NCI-H524 (cell line): ENCODE measurements at places on chromosomes 3 and 15.
A peak's percentile ranks its signal among the peaks of the same experiment; 100 is the strongest.

DNA sequence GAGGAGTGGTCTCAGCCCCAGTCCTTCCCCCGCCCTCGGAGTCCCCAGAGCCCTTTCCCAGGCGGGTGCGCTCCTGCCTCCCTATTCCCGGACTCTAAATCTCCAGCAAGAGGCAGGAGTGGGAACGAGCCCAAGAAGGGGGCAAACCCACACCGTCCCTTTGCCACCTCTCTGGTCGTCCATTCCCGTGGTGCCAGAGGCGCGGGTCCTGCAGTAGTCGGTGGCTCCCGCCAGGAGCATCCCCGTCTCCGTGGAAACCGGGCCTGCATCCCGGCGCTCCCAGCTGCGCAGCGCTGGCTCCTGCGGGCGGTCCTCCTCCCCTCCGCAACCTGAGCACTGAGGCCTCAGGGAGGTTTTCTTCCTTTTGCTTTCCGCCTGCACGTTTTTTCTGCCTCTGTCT is 44.8 kb downstream of the LHFPL4 start:
- DNase-seq, result no peak

DNA sequence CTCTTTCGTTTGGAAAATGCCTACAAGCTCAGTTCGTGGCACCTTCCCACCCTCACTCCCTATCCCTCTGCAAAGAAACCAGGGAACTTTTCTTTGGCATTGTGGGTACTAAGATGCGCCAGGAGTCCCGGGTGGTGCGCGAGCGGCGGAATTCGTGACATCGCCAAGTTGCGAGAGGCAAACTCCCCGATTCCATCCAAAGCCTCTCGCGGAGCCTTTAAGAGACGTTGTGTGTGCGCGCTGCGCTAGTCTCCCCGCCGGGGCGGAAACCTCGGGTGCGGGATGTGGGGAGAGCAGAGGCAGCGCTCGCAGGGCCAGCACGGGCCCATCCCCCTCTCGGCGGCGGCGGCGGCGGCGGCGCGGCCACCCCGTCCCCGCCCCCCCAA is 443 bp upstream of the NR2F2 start:
- DNase-seq, result peak; percentile 58

DNA sequence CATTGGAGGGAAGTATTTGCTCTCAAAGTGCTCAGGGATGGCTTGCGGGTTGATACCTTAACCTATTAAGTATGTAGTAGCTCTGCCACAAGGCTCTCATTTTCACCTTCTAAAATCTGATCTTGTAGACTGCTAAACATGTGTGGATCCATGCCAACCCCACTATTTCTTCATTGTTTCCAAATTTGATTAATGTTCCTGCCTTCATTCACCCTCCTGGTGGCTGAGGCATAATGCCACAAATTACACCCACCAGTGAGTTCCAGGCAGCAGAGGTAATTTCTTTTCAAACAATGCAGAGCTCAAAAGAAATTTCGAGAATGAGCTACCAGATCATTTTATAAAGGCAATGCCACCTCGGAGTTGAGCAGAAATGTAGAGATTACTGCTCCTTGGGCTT is 71.0 kb downstream of the EDEM1 start:
- DNase-seq, result no peak

DNA sequence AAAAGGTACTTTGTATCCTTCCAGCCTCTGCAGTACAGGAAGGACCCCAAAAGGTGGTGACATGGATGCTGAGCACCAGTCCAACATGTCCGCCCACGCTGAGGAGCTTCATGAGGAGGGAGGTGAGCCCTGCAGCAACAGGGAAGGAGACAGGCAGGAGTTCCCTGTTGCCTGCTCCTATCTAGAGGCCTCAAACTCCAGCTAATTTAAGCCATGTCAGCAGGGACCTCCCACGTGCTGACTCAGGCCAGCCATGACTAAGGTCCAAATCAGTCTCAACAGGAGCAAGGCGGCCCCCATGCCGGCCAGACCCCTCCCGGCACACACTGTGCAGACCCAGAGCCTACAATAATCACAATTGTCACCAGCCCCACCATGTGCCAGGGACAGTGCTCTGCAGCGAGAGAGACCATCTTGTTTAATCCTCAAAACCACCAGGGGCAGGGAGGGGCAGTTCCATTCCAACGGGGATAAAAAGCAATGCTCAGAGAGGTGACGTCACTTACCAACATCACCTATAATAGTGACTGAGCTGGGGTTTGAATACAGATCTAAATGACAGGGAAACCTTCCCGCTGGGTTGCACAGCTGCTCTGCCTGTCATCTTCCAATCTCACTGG is 54.5 kb upstream of the GATA2 start:
- DNase-seq, result no peak

- DNase-seq, result no peak
Observed at GRCh38 chr3:132421832-132422231, 4.5 kb downstream of the DNAJC13 start.

DNA sequence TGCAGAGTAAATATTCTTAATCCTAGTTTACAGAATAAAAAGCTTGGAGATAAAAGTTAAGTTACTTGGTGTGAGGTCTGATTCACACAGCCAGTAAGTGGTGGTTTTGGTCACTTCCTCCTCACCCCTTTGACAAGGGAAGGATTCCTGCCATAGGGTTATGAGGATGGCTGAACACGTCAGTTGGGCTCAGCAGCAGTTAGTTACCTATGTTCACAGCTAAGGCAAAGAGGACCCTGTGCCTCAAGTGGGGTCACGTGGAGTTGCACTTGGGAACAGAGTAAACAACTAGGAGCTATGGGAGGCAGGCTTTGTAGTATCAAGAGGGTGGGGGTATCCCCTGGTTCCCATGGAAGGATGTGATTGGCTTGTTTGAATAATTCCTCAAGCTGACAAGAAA is 232.2 kb downstream of the UBE2E2 start:
- no peak for DNase-seq

DNA sequence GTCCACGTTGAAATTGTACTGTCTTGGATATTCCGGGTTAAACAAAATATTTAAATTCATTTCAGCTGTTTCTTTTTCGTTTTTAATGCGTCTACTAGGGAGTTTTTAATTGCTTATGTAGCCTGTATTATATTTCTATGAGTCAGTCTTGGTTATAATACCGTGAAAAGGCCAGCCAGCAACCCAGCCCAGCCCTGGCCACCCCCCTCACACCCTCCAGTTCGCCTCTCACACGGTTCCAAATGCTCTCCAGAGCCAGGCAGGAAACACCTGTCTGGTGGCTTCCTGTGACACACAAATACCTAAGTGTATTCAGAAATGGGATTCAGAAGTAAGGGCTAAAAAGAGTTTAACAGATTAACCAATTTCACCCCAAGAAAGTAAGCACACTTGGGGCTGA is 4.4 kb downstream of the SH3BP5 start:
- no peak for DNase-seq

DNA sequence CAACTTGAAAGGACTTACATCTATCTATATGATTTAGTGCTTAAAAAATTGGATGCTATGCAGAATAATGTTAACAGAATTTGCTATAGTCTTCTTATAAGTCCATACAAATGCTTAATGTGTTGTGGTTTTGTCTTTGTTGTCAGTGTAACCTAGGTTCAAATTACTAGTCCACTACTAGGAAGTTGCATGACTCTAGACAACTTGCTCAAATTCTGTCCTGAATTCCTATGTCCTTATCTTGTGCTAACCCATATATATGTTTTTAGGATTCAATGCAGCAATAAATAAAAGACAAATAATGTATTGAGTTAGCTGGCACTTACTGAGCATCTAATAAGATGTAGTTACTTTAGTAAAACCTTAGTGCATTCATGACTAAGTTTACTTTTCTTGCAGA is 276.5 kb upstream of the KCNMB2 start:
- DNase-seq, result no peak

GRCh38 chr3:20091331-20092047 is 51.2 kb downstream of the KAT2B start:
- DNase-seq, result no peak

DNA sequence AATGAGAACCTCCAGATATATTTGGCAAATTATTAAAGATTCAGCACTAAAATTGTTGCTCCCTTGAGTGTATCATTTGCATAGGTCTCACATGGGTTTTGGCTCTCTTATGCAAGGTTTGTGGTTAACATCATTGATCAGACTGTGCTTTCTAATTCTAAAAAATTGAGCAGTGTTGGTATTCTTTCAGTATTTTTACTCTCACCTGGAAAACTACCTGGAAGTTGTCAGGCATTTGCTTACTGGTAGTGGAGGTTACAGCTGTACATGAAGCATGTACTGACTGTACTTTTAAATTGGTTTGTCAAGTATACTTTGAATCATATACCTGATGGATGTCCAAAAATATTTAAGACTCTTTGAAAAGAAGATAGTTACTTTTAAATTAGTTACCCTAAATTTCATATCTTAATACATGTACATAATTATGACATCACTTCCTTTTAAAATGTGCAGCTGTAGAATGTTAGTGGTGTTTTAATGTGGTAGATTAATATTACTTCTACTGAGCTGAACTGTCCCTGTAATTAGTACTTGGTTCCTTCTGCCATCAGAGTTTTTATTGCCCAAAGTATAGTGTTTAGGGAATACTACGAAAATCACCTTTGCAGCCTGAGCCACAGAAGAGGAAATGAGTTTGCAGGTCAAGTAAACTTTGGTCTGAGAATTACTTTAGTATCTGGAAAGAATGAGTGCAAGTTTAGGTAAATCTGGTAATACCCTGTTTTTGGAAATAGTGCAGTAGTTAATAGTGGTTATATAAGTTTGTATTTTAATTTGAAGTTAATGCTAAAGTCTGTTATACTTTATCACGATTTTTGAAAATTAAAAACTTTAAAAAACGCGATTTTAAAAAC is 2.8 kb downstream of the CHD2 start:
- DNase-seq, result no peak
